ENCODE measurements at places on chromosomes 3 and 15.

GRCh38 chr15:89803941-89804800 lies 10.5 kb downstream of the ANPEP start:
- peak; percentile 53 for DNase-seq

DNA sequence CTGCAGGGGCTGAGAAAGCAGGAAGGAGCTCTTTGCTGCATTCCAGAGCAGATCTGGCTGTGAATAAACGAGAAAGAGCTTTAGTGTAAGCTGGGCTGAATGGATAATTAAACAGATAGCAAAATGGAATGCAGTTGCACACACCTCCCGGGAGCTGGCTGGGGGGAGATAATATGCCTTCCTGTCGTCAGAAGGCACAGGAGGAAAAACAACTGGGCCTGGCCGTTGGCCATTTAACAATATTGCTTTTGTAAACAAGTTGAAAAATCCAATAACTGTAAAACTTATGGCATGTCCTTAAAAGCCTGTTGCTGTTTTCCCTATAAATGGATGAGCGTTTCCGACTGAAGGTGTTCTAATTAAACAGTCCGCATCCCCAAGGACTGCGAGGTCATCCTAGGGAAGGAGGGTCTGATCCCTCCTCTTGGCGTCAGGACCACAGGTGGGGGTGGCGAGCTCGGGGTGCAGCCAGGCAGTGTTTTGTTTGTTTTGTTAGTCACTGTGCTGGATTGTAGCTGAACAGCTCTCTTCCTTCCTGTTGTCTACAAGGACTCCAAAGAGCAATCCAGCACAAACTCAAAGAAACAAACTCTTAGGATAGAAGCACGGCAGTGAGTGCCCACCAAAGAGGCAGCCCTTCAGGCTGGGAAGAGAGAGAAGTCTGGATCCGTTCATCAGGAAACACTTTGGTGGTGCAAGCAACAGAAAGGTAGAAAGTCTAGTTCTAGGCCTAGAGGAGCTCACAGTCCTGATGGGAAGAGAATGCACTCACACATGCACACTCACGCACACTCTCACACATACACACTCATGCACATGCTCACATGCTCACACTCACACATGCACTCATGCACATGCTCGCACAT lies 133.4 kb upstream of the SMAD3 start:
- no peak for DNase-seq

DNA sequence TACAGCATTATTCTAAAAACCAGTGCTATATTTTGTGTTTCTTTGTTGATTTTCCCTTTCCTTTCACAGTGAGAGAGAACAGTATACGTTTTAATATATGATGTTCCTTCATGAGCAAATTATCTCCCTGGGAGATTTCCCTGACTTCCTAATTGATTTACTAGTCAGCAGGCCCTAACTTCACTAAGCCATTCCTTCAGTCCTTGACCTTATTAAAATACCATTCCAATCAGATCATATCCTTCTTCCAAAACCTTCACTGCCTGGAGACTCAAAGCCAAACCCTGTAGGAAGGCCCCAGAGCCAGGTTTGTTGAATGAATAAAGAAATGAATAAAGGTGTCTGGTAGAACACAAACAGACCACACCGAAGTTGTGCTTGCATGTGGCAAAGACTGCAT lies 43.8 kb upstream of the ARHGEF3 start:
- DNase-seq, result no peak

GRCh38 chr3:190265126-190265525 lies 57.1 kb downstream of the CLDN1 start:
- no peak for DNase-seq

- DNase-seq, result no peak
Observed at GRCh38 chr3:134059671-134060560, 30.2 kb upstream of the SLCO2A1 start.

DNA sequence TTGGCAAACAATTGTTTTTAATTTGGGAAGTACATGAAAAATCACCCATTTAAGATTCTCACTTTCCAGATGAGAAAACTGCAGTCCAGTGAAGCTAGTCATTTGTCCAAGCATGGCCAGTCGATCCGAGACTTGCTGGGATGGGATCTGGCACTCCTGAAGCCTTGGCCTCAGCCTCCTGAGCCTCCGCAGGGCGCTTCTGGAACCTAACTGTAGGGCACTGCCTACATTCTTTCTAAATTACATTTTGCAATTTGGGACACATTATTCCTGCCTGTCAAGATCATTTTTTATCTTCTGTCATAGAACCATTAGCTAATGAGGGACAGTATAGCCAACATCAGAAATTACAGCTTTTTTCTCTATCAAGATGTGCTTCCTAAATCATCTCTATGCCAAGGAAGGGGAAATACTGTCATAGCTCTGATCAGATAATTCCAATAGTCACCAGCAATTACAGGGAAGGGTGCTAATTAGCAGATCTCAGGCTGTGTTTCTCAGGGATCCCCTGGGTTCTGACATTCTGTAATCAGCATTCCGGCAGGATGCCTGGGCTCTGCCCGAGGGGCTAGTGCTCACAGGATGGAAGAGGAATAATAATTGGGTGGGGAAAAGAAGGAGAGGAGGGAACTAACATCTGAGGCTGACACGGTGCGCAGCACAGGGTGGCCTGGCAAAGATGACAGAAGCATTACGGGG lies 28.3 kb downstream of the ANAPC13 start:
- DNase-seq, result no peak

GRCh38 chr15:74055804-74056203 lies 26.5 kb downstream of the GOLGA6A start:
- no peak for DNase-seq

DNA sequence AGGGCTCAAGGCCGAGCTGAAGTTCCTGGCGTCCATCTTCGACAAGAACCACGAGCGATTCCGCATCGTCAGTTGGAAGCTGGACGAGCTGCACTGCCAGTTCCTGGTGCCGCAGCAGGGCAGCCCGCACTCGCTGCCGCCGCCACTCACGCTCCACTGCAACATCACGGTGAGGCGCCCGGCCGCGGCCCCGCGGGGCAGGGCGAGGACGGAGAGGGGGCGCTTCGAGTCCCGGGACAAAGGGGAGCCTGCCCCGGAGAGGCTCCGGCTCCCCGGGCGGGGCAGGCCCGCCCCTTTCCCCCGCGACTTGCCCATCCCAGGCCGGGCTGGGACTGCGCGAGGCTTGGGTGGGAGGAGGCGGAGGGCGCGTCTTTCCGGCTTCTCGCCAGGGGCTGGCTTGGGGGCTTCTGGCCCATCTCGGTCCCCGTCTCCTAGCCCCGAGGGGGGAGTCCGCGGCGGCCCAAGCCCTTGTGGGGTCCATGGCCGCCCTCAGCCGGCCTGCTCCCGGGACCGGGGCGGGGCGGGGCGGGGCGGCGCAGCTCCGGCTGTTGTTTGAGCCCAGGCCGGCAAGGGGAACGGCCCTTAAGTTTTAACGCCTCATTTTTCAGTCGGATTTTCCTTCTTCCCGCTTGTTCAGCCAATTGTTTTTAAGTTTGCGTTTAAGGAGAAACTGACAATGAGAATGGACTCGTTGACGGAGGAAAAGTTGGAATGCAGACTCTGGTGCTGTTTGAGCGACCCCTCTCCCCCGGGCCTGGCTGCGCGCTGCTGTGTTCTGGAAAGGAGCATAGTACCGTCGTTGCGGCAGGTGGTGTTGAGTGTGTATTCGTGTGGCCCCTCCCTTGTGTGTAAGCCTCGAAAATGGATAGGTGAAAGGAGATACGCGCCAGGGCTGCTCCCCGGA lies 683 bp downstream of the UBE2Q2 start:
- peak; percentile 34 for DNase-seq

- DNase-seq, result no peak
Observed at GRCh38 chr3:181711325-181712135, at the start of gene SOX2. TSS of gene SOX2 (plus strand) at chr3:181711925. CDS start at chr3:181712361, 436 bp downstream.

DNA sequence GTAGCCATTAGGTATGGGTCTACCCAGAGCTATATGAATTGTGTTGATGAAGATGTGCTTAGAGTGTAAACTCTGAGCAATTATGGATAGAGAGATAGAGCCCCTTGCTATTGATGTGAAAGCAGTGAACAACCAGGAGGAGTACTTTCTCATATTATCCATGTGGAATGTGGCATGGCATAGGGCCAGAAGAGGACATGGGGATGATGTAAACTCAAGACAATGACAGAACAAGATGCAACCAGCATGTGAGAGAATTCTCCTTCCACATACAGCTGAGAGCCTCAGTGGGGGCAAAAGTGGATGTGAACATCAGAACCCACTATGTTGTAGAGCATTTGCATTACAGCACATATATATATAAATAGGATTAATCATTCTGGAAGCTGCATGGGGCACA lies 36.4 kb upstream of the BNC1 start:
- no peak for DNase-seq

- no peak for DNase-seq
Observed at GRCh38 chr15:71628988-71629770, 181.2 kb upstream of the NR2E3 start.

- no peak for DNase-seq
Observed at GRCh38 chr15:71648095-71648494, 162.3 kb upstream of the NR2E3 start.

DNA sequence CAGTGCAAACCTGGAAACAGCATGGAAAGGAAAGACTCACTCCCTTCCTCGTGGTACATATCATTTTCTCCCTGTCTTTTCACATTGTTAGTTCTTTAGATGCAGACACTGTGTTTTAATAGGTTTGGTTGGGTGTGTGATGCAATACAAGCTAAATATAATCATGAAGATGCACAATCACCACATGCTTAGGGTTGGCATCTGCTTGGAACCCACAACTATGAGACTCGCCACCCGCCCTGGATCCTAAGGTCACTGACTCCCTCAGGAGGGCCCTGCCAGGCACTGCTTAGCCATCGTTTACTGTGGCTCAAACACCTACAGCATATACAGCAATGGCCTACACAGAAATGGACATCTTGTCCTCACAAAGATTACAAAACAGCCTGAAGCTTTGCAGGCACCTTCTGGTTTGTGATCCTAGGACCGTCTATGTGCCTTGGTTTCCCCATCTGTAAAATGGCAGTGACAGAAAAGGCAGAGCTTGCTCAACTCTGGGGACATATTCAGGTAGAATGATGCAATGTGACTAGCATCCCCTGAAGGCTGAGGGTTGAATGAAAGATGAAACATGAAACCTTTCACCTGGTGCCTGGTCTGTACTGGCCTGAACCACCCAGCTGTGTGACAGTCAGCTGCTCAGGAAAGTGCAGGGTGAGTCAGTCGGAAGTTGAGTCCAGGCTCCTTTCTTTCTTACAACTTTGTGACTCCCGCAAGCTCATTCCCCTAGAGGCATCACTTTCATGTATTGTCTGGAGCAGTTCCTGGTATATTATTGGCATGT lies 123.6 kb upstream of the PFN2 start:
- no peak for DNase-seq

DNA sequence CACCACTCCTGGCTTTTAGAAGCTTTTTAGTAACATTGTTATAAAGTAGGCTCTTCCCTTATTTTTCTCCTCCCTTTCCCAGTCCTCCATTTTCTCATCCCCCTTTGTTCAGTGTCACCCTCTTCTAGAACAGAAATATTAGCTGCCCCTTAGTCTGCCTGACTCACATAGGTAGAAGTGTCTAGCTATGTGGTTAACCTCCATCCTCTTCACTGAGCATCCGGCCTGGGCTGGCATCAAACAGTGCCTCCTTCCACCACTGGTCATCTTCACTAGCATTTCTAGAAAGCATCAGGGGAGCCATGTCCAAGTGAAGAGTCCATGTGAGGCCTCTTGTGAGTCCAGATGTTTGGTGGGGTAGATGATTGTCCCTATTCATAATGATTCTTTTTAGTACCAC lies 70.0 kb upstream of the SKOR1 start:
- no peak for DNase-seq

GRCh38 chr15:69125236-69125635 lies 35.2 kb upstream of the GLCE start:
- no peak for DNase-seq

- no peak for DNase-seq
Observed at GRCh38 chr3:122612696-122613095, 35.2 kb downstream of the PARP15 start.

GRCh38 chr15:37086120-37086519 lies 14.2 kb downstream of the MEIS2 start:
- DNase-seq, result no peak

DNA sequence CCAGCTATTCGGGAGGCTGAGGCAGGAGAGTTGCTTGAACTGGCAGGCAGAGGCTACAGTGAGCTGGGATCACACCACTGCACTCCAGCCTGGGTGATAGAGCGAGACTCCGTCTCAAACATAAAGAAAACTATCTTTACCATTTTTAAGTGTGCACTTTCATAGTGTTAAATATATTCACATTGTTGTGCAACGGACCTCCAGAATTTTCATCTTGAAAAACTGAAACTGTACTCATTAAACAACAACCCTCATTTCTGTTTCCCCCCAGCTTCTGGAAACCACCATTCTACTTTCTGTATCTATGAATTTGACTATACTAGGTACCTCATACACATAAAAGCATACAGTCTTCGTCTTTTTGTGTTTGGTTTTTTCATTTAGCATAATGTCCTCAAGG lies 375.1 kb downstream of the SHQ1 start:
- DNase-seq, result no peak

DNA sequence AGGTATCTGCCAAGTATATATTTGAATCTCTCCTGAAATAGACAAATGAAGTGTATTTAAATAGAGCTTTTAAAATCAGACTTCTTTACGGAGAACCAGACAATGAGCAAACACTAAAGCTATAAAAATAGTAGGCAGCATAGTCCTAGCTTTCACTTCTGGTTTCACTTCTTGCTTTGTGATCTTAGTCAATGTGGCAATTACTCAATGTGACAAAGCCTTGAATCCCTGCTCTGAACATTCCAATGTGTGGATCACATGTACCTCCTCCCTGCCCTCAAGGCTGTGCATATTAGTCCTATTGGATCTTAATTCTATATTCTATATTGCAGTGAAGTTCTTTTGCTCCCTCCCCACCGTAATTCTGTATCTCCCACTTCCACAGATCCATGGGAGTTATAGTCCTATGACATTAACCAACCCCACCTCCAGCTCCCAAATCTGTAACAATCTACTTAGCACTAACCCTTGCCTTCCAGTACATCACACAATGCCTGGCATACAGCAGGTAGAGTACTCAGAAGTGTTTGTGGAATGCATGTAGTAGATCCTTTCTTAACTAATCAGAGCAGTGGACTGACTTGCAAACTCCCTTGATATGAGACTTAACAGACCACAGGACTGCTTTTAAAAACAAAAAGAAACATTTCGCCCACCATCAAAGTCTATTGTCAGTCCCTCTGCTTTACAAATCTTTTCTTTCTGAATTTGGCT lies 24.3 kb upstream of the CP start:
- DNase-seq, result no peak

DNA sequence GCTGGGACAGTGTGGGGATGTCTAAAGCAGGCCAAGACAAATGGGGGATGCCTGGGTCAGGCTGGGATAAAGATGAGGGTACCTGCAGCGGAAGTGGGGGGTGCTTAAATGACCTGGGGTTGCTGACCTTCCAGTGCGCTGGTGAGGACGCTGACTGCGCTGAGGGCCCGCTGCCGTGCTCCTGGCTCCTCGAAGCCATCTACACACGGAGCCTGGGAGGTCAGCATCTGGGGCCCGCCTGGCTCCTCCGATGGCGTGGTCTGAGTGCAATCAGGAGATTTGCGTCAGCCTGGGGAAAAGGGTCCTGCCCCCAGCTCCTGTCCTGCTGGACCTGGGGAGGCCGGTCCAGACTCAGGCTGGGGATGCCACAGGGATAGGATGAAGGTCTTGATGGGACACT lies 50.7 kb downstream of the SCN5A start:
- DNase-seq, result no peak

GRCh38 chr3:188830893-188831292 lies 340.9 kb upstream of the TPRG1 start:
- peak; percentile 19 for DNase-seq
